ENCODE measurements at places on chromosomes 12 and 14.
A peak's percentile ranks its signal among the peaks of the same experiment; 100 is the strongest.

DNA sequence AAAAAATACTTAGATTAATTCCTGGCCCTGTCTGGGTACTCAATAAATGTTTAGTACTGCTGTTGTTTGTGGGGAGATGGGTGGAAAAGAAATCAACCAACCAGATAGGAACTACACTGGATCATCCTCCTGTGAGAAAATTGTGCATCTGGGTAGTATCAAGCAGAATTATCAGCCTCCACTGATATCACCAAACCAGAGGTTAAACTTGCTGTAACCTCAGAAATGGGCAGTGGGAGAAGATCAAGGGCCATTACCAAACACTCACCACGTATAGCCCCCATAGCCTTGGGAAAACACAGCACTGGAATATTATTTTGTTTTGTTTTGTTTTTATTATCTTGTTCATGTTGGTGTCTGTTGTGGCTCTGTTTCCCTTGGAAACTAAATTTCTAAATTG, 19.7 kb downstream of the VEZT start:
- no peak for DNase-seq

GRCh38 chr14:74653386-74654138, 41.5 kb upstream of the LTBP2 start:
- DNase-seq, result no peak

- no peak for DNase-seq
Measured at GRCh38 chr12:6896846-6897435, 7.7 kb upstream of the LRRC23 start.

DNA sequence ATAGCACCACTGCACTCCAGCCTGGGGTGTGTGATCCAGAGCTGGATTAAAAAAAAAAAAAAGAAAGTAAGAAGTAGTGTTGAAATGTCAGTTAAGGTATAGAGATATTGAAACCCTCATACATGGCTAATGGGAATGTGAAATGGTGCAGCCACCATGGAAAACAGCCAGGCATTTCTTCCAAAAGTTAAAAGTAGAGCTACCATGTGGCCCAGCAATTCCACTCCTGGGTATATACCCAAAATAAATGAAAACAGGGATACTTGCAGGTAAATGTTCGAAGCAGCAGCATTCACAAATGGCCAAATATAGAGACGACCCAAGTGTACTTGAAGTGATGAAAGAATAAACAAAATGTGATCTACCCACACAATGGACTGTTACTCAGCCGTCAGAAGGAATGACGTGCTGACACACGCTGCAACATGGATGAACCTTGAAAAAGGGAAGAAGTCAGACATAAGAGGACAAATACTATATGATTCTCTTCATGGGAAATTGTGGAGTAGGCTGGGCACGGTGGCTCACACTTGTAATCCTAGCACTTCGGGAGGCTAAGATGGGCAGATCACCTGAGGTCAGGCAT, 15.2 kb downstream of the IL31 start:
- no peak for DNase-seq

DNA sequence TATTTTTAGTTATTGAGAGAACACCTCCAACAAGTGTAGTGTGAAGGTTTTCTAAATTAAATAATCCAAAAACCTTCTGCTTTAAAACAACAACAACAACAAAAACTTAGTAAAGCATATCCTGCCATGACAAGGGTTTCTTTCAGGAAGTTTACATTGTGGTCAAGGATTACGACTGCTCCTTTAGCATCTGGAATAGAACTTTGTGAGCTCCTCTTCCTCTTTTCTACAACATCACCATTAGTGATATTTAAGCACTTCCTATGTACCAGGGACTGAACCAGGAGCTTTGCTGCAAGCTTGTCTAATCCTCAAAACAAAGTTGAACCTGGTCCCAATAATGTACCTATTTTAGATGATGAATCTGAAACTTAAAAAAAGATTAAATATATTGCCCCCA, 315.4 kb upstream of the KITLG start:
- no peak for DNase-seq

DNA sequence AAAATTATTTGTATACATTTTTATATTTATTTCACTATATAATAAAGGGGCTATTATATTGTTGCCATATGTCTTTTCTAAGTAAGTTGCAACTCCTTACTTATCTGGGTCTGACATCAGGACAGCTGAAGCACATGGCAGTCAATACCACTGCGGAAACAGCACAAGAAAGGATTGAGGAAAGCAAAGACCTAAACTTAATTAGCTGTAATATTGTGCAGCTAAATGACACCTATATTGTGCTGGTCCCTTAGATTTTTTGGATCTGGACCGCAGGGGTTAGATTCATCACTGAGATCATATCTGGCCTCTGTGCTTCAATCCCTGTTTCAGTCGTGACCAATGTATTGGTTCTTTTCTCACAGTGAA, 359.6 kb upstream of the DIO2 start:
- DNase-seq, result no peak

DNA sequence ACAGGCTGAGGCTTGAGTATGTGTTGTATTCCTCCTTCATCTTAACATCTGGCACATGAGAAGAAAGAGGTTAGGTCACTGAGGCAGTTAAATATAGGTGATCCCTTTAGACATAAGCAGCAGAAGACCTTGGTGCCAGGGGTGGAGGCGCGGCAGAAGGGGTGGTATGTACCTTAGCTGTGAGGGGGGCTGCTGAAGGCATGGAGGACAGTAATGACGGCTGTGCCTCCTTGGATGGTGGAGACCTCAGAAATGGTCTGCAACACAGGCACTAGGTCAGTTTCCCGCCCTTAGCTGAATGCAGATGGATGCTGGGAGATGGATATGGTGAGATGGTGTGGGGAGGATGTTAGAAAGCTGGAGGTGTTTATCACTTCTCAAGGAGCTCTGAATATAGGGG, 1.5 kb upstream of the PNMA1 start:
- no peak for DNase-seq

GRCh38 chr12:82555699-82556098, 131.0 kb upstream of the TMTC2 start:
- DNase-seq, result no peak

DNA sequence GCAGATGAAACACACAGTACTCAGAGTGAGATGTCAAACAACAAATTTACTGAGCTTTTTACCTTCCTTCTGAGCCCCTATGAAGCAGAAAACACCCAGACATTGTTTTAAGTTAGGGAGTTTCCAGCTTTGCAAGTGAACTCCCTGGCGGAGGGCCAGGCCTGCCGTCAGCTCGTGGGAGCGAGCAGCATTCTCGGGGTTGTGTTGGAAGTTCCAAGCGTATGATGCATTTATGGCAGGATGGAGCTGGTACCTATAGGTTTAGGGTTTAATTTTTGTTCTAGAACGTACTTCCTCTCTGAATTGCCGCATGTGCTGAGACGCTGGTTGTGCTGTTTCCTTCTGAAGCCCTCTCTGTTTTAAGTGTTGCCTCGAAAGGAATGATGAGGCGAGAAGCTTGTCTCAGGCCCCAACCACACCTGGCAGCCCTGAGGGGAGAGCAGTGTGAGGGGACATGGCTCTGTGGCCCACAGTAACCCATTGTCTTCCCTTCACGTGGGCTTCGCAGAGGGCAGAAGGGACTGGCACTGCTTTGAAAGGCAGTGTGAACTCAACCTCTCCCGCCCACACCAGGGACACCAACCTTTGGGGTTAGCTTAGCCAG, 76.6 kb downstream of the SSPN start:
- DNase-seq, result peak; percentile 86

DNA sequence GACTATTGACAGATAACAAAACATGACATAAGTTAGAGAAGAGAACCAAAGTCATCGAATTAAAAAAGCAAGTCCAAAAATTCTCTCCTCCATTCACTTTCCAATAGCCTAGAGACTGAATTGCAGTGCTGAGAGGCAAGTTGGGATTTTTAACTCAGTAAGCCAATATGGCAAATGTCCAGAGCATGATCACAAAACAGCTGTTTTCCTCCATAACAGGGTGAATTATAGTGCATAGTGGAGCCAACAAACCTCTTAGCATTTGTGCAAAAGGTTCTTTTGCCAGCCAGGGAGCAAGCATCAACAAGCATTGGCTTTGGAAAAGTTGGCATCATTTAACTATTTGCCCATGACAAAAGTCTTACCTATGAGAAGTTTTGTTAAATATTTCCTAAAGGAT, 458.8 kb upstream of the NOVA1 start:
- peak; percentile 46 for DNase-seq

- DNase-seq, result no peak
Measured at GRCh38 chr14:25521616-25522015, 471.7 kb upstream of the STXBP6 start.

GRCh38 chr14:24851837-24852236, 198.1 kb downstream of the STXBP6 start:
- DNase-seq, result no peak

DNA sequence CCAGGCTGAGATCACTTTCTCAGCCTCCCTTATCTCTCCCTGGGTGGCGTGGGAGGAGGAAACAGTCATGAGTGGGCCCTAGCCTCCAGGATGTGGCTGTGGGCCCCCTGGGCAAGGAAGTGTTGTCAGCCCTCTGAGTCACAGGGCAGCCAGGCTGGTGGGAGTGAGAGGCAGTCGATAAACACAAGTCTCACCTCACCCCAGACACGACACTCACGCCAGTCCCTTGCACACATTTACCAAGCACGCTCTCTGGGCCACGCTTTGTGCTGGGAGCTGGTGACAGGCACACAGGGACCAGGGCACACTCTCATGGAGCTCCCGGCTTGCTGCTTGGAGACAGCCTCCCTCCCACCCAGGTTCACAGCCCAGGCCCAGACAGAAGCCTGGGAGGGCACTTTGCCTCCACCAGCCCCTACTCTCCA, 1.9 kb upstream of the KRT79 start:
- no peak for DNase-seq

GRCh38 chr12:6208130-6208529, 7.9 kb downstream of the CD9 start:
- DNase-seq, result no peak

- DNase-seq, result no peak
Measured at GRCh38 chr14:65104791-65105190, 2.5 kb upstream of the MAX start.

DNA sequence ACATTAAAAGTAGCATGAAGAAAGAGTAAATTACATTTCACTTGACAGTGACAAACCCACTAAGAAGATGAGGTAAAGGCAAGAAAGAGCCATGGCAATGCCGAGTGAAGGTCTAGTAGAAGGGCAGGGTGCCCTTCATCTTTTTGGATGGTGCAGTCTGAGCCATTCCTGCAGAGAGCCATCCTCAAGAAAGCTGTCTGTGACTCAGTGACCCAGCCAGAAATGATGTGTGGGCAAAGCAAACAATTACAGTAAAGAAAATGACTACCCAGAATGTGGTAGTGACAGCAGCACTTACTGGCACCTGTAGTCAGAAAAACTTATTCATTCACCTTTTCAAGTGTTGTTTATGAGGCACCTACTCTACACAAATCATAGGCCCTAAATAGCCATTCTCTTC, 281.7 kb downstream of the DUSP6 start:
- DNase-seq, result no peak

DNA sequence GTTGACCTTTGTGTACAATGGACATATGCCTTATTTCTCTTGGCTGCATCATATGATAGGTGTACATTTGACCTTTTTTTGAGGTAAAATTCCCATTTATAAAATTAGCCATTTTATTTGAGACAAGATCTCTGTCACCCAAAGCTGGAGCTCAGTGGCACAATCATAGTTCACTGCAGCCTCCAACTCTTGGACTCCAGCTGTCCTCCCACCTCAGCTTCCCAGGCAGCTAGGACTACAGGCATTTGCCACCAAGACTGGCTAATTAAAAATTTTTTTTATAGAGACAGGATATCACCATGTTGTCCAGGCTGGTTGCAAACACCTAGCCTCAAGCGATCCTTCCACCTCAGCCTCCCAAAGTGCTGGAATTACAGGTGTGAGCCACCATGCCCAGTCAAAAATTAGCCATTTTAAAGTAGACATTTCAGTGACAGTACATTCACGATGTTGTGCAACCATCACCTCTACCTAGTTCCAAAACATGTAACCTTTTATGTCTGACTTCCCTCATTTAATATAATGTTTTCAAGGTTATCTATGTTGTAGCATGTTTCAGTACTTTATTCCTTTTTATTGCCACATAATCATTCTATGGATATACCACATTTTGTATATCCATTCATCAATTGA, 5.4 kb downstream of the G2E3 start:
- no peak for DNase-seq

GRCh38 chr12:41653386-41654326, 465.5 kb downstream of the PDZRN4 start:
- DNase-seq, result no peak

DNA sequence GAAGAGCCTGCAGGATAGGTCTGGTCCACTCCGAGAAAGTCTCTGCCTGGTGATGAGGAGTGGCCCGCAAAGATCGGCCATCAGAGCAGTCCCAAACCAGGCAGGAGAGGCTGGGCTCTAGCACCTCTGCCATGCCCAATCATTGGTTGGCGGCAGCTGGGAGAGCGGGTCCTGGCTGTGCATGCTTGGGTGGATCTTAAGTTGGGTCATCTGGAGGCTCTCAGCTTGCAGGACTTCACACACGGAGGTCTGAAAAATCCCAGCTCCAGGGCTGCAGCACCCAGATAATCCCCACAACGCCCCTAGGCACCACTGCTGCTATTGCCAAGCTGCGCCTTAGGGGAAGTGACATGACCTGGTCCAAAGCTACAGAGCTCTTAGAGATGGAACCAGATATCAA, 766.7 kb upstream of the TBX3 start:
- DNase-seq, result no peak

GRCh38 chr12:4468994-4469393, 23.4 kb upstream of the FGF6 start:
- DNase-seq, result no peak

DNA sequence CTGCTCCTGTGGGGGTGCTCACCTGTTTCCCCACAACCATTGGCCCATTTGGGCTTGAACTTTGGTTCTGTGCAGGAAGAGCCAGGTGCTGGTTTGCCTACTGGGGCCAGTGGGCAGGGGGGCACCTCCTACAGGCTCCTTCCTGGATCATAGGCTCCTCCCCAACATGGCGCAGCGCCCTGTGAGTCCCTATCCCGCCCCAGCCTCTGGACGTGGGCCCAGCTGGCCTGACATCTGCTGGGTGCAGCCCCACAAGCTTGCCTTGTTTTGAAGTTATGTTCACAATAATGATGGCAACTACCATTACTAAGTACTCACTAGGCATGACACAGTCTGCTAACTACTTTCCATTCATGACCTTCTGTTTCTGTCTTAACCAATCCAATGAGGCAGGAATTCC, 147.8 kb downstream of the RBM19 start:
- no peak for DNase-seq

DNA sequence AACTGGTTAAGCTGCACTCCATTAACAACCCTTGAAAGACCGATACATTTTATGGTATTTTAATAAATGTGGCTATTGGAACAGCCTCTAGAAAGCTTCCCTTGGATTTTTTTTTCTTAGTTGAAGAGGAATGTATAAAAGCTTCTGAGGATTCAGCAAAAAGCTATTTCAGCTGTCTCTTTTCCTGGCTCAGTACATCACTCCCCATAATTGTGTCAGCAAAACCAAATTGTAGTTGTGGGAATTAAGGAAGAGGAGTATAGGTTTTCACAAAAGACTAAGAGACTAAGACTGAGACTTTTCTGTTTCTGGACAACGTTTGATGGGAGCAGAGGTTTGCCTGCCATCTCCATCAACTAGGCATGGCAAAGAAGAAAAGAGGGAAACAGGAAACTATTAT, 106.5 kb downstream of the C12orf50 start:
- no peak for DNase-seq

Measured in right forelimb (tissue), 1 donor.